ENCODE measurements at places on chromosomes 16 and 17.
A peak's percentile ranks its signal among the peaks of the same experiment; 100 is the strongest.

GRCh38 chr16:3938471-3938842 lies 57.9 kb upstream of the CREBBP start:
- DNase-seq: no peak

- DNase-seq: no peak
Measured at GRCh38 chr16:3822366-3823045, 58.0 kb downstream of the CREBBP start.

DNA sequence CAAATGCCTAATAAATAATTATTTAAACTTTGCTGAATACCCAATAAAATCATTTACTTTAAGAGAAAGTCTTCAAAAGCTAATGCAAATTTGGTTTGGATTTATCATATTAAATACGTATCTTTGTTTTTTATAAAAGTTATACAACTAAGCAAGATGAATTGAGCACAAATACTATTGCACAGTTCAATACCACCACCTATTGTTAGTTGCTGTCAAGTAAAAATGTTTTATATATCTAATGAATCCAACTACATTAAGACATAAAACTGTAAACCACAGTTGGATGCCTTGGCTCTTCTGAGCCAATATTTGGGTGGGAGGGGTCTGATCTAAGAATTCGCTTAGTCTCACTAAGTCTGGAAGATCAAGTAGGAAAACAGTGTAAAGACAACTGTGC lies 7.7 kb downstream of the FBXL20 start:
- DNase-seq: no peak

- DNase-seq: no peak
Measured at GRCh38 chr17:14875557-14876412, 389.3 kb downstream of the PMP22 start.

- DNase-seq: peak; percentile 75
Measured at GRCh38 chr16:4660454-4661007, 32.8 kb upstream of the NUDT16L1 start.

DNA sequence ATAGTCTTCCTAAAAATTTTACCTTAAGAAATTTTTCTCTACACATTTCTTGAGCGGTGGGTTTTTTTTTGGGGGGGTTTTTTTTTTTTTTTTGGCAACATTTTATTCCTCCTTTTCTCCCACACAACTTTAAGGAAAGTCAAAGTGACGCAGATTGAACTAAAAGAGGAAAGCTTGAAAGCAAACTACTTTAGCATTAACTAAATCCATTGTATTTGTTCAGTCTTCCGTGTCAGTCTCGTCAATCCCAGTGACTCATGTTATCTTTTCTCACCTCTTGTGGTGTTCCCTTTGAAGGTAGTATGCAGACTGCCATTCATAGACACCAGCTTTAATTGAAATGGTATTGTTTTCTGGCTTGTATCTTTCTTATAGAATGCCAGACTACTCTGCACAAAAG lies 39.3 kb downstream of the TADA2A start:
- no peak for DNase-seq

- no peak for DNase-seq
Measured at GRCh38 chr17:64388961-64389565, 1.6 kb downstream of the PECAM1 start.

DNA sequence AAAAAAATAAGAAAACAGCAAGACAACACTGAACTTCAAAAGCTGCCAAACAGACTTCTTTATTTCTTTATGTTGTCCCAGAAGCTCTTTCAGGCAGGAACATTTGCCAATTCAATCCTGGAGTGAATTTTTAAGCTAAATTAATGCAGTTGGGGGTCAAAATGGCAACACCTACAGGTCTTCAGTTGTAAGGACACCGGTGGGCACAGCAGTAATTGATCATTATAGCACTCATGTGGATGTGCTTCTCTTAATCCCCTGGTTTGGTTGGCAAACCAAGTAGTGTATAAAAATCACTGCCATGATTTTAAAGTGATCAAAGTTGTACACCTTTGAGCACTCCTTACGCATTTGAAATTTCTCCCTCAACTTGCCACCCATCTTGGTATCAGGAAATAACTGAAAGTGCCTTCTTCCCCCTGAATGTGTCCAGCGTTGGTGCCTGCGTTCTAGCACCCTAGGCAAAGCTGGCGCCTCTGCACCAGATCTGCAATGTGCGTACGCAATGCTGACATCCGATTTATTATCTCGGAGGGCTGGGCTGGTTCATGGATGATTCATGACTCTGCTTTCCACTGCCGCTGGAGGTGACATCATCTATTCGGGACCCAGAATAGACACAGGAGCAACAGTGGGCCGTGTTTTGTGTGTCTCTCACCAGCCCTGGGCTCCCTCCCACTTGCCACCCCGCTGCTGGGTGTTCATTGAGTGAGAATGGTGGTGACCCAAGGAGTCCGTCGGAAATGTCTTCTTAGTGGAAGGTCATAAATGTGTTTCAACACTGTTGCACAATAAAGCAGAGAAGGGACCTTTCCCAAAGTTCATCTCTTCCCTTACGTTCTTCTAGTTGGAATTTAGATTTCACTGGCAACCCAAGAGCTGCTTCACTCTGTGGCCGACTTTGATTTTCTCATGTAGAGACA lies 203.4 kb downstream of the CCDC182 start:
- no peak for DNase-seq

- DNase-seq: no peak
Measured at GRCh38 chr16:84047626-84048025, 5.0 kb upstream of the SLC38A8 start.

DNA sequence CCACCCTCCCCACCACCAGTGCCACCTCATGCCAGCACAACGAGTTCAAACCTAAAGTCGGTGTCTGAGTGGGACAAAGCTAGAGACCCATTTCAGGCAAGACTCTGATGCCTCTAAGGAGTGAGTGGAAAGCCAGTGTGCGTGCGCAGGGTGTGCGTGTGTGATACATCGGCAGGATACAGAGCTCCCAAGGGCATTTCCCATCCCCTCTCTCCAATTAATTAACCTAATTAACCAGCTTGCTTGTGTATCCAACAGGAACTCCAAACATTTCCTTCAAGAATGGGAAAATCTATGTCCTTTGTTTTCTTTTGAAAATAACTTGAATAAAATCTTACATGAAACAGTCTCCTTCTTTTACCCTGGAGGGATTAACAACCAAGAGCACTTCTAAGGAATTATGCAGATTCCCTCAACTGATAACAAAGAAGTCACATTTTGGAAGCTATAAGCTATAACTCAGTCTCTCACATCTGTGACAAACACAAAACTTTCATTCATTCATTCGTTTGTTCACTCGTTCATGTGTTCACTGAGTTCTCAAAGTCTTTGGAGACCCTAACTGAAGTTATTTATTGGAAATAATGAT lies 9.9 kb downstream of the ATPAF2 start:
- DNase-seq: no peak

DNA sequence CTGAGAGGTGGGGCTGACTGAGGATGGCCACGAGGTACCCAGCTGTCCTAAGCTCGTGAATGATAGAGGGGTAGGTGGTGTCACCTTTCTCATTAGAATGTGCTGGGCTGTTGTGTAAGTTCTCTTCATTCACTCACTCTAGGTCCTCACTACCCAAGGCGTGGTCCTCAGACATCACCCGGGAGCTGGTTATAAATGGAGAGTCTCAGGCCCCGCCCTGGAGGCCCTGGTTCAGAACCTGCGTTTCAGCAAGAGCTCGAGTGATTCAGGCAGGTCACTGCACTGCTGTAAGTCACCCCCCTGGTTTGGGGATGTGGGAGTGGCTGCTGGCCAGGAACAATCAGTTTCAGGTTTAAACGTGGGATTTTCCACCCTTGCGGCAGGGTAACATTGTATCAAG lies 139.8 kb downstream of the FOXL1 start:
- no peak for DNase-seq

- DNase-seq: no peak
Measured at GRCh38 chr17:21214777-21215541, 998 bp upstream of the TMEM11 start.

- DNase-seq: no peak
Measured at GRCh38 chr17:41258406-41258805, 3.2 kb downstream of the KRTAP9-9 start.

- DNase-seq: no peak
Measured at GRCh38 chr17:45367216-45367615, 50.4 kb upstream of the MAP3K14 start.

DNA sequence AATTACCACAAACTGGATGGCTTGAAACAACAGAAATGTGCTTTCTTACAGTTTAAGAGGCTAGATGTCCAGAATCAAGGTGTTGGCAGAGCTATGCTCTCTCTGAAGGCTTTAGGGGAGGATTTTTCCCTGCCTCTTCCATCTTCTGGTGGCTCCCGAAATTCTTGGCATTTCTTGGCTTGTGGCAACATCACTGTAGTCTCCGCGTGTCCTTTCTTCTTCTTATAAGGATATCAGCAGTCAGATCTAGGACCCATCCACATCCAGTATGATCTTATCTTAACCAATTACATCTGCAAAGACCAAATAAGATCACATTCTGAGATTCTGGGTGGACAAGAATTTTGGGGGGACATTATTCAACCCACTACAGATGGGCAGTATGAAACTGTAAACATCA lies 119.2 kb upstream of the PMFBP1 start:
- DNase-seq: no peak

- DNase-seq: no peak
Measured at GRCh38 chr17:82184761-82185160, 27.9 kb downstream of the CCDC57 start.

- no peak for DNase-seq
Measured at GRCh38 chr16:59164461-59164860, 430.3 kb upstream of the GOT2 start.

DNA sequence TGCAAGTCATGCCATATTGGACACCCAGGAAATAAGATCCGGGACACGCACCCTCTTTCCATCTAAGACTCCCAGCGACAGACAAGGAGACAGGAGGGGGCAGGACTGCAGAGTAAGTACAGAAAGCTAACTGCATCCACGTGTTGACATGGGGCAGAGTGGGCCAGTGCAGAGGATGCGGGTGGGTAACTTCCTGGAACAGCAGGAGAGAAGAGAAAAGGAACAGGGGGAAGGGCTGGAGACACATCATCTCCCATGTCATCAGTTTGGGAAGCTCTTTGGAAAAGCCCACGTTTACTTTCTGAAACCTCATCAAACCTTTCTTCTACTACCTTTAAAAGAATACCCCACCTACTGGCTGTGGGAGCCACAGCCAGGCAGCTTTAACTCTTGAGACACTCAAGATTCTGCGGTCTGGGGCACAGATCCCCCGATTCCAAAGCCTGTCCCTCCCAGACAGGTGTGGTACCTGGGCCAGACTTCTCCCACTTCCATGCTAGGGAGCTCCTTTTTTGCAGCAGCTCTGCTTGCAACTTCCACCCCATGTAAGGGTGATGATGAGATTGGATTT lies 273.5 kb upstream of the RPL38 start:
- no peak for DNase-seq

- no peak for DNase-seq
Measured at GRCh38 chr16:64900019-64900418, 221.8 kb downstream of the CDH11 start.

DNA sequence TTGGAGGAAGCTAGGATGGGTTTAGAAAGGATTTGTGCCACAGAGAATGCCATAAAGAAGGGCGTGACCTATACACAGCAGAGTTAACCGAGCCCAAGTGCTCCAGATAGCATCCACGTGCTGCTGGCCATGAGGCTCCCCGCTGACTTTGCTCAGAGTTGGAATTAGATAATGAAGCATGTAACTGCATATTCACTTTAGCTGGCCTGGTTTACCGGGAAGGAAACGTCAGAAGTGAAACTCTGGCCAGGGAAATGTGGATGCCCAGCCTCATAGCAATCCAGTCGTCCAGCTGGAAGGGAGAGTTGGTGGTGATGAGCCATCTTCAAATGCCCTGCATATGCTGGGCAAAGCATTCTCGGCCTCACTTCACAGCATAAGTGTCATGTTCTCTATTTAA lies 6.1 kb downstream of the KRT35 start:
- no peak for DNase-seq

DNA sequence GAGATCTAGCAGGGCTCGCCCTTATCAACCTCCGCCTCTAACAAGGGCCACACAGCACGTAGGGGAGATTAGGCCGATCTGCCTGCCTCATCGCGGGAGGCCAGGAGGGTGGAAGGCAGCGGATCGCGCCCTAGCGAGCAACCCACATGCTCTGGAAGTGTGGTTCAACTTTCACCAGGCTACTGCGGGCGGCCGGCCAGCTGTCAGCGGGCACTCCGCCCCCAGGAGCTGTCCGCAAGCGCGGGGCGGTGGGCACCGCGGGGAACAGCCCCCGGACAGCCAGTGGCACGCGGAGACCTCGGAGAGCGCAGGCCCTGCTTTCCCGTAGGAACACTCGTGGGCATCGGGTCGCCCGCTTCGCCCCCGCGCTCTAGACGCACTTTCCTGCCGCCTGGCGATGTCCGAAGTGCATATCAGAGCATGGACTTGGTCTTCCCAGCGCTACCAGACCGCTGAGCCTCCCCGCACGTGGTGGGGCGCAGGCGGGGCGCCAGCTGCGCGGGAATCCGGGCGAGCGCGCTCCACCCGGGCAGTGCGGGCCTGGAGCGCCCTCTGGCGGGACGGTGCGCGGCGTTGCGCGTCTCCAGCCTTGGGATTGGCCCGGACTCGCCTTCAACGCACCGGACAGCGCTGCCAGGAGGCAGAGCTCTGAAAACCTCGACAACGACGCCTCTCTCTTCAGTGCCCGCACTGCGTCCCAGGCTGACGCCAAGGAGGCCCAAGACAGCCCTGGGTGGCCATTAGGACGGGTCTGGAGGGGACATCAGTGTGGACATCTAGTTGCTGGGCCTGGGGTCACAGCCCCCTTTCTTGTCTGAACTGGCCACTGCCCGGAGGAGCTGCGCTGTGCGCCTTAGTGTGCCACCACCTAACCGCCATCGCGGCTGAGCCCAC lies 3.6 kb upstream of the ZNHIT3 start:
- peak; percentile 80 for DNase-seq

- DNase-seq: no peak
Measured at GRCh38 chr17:83119987-83120864, 40.8 kb downstream of the METRNL start.

DNA sequence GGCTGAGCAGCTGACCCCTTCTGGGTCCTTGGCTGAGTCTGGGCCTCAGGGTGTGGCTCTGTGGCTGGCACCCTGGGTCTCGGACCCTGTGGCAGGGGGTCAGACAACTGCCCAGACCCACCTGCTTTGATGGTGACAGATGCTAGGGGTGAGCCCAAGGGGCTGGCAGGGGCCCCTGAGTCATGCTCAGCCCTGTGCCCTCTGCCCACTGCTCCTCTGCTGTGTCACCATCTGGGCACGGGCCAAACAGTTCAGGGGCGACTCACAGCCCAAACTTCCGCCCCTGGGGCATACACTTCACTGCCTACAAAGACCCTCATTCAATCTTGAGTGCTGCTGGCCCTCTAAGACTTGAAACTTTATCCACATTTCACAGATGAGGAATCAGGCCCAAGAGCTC lies 5.7 kb downstream of the ADGRG1 start:
- DNase-seq: no peak

Data from stimulated activated CD8-positive, alpha-beta memory T cell treated with anti-CD3 and anti-CD28 coated beads, Interleukin-2, amount 100 ng/mL, for 48 hours (primary cell).